Gastroesophageal sphincter (tissue), 4 donors: ENCODE measurements at places on chromosomes 12 and 14. TPM values are rescaled to one million over a fixed set of nuclear protein-coding genes. Genes with fewer than 3 reads are reported as not detected.

- no peak for ATAC-seq
- H3K36me3 ChIP-seq, result no peaks in the 10 kb centered on the region
- no peaks in the 10 kb centered on the region for H3K4me1 ChIP-seq
- no peaks in the 10 kb centered on the region for H3K27me3 ChIP-seq
- H3K27ac ChIP-seq, result no peak overlapping the region
Observed at GRCh38 chr12:103462675-103463074, 33.1 kb downstream of the C12orf42 start.

GRCh38 chr12:4230526-4230925 is 43.0 kb upstream of the CCND2 start:
- no peak overlapping the region for H3K4me3 ChIP-seq
- peaks cover 20% of the 10 kb centered on the region for H3K27me3 ChIP-seq
- ATAC-seq, result no peak
- no peaks in the 10 kb centered on the region for H3K36me3 ChIP-seq
- H3K4me1 ChIP-seq, result no peaks in the 10 kb centered on the region
- H3K27ac ChIP-seq, result no peak overlapping the region

Gene OR5AU1
- not detected for total RNA-seq

Gene CIROP
- 0.13 TPM for total RNA-seq

GRCh38 chr12:89889062-89889461 is 180.4 kb upstream of the ATP2B1 start:
- no peak overlapping the region for H3K27ac ChIP-seq
- no peak for ATAC-seq
- no peaks in the 10 kb centered on the region for H3K36me3 ChIP-seq
- H3K27me3 ChIP-seq, result no peaks in the 10 kb centered on the region
- H3K4me3 ChIP-seq, result no peak overlapping the region

Gene BMP4
- total RNA-seq, result 11.3 TPM

DNA sequence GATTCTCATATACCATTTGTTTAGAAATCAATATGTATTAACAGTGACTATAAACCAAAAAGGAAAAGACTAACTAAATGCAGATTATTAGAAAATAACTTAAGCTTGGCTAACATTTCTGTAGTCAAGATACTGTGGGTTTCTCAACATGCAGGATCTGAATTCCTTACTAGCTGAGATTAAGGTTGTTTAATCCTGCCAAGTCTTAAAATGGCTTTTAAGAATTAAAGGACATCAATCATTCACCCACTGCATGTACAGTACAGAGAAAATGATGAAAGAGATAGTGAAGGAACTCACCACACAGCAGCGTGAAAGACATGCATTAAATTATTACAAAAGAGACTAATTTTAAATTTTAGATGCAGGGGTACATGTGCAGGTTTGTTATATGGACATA is 3.8 kb downstream of the ACSS3 start:
- H3K4me3 ChIP-seq, result no peak overlapping the region
- H3K27me3 ChIP-seq, result peaks cover 18% of the 10 kb centered on the region
- H3K36me3 ChIP-seq, result no peaks in the 10 kb centered on the region
- no peak for ATAC-seq

- H3K27me3 ChIP-seq, result no peaks in the 10 kb centered on the region
- no peaks in the 10 kb centered on the region for H3K36me3 ChIP-seq
- no peak overlapping the region for H3K27ac ChIP-seq
- H3K4me3 ChIP-seq, result no peak overlapping the region
- no peak for ATAC-seq
Observed at GRCh38 chr12:40864891-40865290, 172.7 kb downstream of the CNTN1 start.

Gene GDF3
- total RNA-seq, result not detected

DNA sequence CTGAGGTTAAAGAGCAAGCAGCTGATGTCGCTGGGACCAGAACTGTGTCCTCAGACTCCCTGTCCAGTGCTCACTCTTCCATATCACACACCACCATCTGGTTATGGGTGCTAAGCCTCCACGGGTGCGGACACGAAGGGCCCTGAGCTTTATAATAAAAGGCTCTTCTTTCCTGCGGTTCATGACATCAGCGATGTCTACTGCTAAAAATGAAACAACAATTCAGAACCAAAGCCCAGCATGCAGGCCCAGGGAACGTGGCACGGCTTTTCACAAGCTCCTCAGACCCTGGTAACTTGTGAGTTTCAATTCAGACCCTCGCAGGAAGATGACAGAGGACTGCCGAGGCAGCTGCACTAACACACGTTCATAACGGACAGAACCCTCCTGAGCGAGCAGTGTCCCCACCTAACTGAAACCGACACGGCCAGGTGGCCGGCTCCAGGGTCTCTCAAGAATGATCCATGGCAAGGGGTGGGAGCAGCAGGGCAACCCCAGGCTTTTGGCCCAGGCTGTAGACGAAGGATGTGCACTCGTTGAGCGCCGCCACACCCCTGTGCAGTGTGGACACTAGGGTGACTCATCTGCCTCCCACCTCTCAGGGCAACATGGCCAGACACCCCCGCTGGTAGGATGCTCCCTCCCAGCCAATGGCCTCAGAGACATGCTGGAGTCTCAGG is 180.3 kb downstream of the CALM1 start:
- H3K4me1 ChIP-seq, result peaks cover 59% of the 10 kb centered on the region
- H3K4me3 ChIP-seq, result no peak overlapping the region
- ATAC-seq, result peak; percentile 14
- peaks cover 41% of the 10 kb centered on the region for H3K36me3 ChIP-seq
- H3K27me3 ChIP-seq, result no peaks in the 10 kb centered on the region

Gene ADAM20
- total RNA-seq, result not detected

GRCh38 chr14:95695051-95695450 is 8.8 kb downstream of the TCL1B start:
- no peak overlapping the region for H3K27ac ChIP-seq
- H3K27me3 ChIP-seq, result peaks cover 76% of the 10 kb centered on the region
- H3K36me3 ChIP-seq, result no peaks in the 10 kb centered on the region
- no peak for ATAC-seq
- no peak overlapping the region for H3K4me3 ChIP-seq
- H3K4me1 ChIP-seq, result no peaks in the 10 kb centered on the region

GRCh38 chr12:56715798-56716197 is 9.3 kb downstream of the NACA start:
- H3K27me3 ChIP-seq, result no peaks in the 10 kb centered on the region
- no peaks in the 10 kb centered on the region for H3K4me1 ChIP-seq
- no peak for ATAC-seq
- peaks cover 10% of the 10 kb centered on the region for H3K36me3 ChIP-seq

Gene GLIPR1
- total RNA-seq, result 20.3 TPM

GRCh38 chr14:89773644-89774316 is 180.8 kb downstream of the EFCAB11 start:
- no peaks in the 10 kb centered on the region for H3K4me1 ChIP-seq
- no peaks in the 10 kb centered on the region for H3K27me3 ChIP-seq

Gene LRTM2
- total RNA-seq, result not detected
